ENCODE measurements at places on chromosomes 7 and 10. TPM values are rescaled to one million over a fixed set of nuclear protein-coding genes. Genes with fewer than 3 reads are reported as not detected.

Gene TUBB8
- total RNA-seq, result not detected

Gene PON2
- total RNA-seq, result 90.2 TPM

Gene SNX8
- 35.1 TPM for total RNA-seq

Gene PRRT4
- 13.0 TPM for total RNA-seq

Gene ZDHHC16
- total RNA-seq, result 35.8 TPM

Gene WEE2
- not detected for total RNA-seq

Gene SPDYE9
- total RNA-seq, result not detected

Gene OR2A42
- total RNA-seq, result not detected

Gene POLR2J2
- total RNA-seq, result 1.7 TPM
